ENCODE measurements at places on chromosomes 4 and X. TPM values are rescaled to one million over a fixed set of nuclear protein-coding genes. Genes with fewer than 3 reads are reported as not detected.

CPZ gene
- not detected for total RNA-seq

MAGEE2 gene
- not detected for total RNA-seq

ZNF157 gene
- not detected for total RNA-seq

ATOH1 gene
- not detected for total RNA-seq

PCDH10 gene
- 0.19 TPM for total RNA-seq

IL2 gene
- total RNA-seq, result not detected

DIPK2B gene
- not detected for total RNA-seq

APLN gene
- total RNA-seq, result 0.59 TPM

PRDM5 gene
- 5.3 TPM for total RNA-seq

AMER1 gene
- total RNA-seq, result 2.7 TPM
